Mucosa of descending colon (tissue), 3 donors: ENCODE measurements at places on chromosomes 13 and 19. TPM values are rescaled to one million over a fixed set of nuclear protein-coding genes. Genes with fewer than 3 reads are reported as not detected.

COL4A1 gene
- 61.9 TPM for total RNA-seq

FCGBP gene
- 4,808 TPM for total RNA-seq

DPP9 gene
- 74.0 TPM for total RNA-seq

ZNF575 gene
- 9.6 TPM for total RNA-seq

ZNF541 gene
- total RNA-seq, result 0.22 TPM

WDR88 gene
- not detected for total RNA-seq

GCDH gene
- total RNA-seq, result 24.7 TPM

ICAM5 gene
- 0.69 TPM for total RNA-seq

SOX21 gene
- not detected for total RNA-seq

NKPD1 gene
- total RNA-seq, result not detected

CD70 gene
- total RNA-seq, result not detected

AMH gene
- 2.7 TPM for total RNA-seq

NALCN gene
- total RNA-seq, result 0.12 TPM

ZNF284 gene
- 1.9 TPM for total RNA-seq

ECSIT gene
- total RNA-seq, result 69.6 TPM

BST2 gene
- 28.2 TPM for total RNA-seq

ERICH6B gene
- not detected for total RNA-seq

CEACAM16 gene
- total RNA-seq, result 0.17 TPM

ZNF616 gene
- total RNA-seq, result 5.5 TPM

TUBA3C gene
- total RNA-seq, result not detected

ANKRD24 gene
- 1.3 TPM for total RNA-seq

SYNGR4 gene
- total RNA-seq, result 0.41 TPM

PRR20B gene
- not detected for total RNA-seq

SLC25A23 gene
- 116 TPM for total RNA-seq

LILRA1 gene
- 0.76 TPM for total RNA-seq

SIGLEC9 gene
- total RNA-seq, result 1.4 TPM
